Activated T-helper 1 cell treated with anti-CD3 and anti-CD28 coated beads, Interleukin-12 subunit alpha, Interleukin-12 subunit beta, Interleukin-2, Interleukin-4 antibody, amounts not matched to agents 30 ng/mL and 10 ng/mL and 1 ng/mL, durations not matched to agents 14 hours and 24 hours and 36 hours (primary cell): ENCODE measurements at places on chromosomes 7 and 10. TPM values are rescaled to one million over a fixed set of nuclear protein-coding genes. Genes with fewer than 3 reads are reported as not detected.

Gene NCOA4
- 101 and 102 TPM in 2 replicates for total RNA-seq

- H3K27me3 ChIP-seq = peaks cover 2% of the 10 kb centered on the region
- no peak overlapping the region for H3K27ac ChIP-seq
- H3K36me3 ChIP-seq = no peaks in the 10 kb centered on the region
- no peak for DNase-seq
- H3K4me1 ChIP-seq = no peaks in the 10 kb centered on the region
- H3K4me3 ChIP-seq = no peak overlapping the region
Observed at GRCh38 chr7:17070231-17070708, 188.5 kb upstream of the AGR3 start.

- DNase-seq = no peak
- no peaks in the 10 kb centered on the region for H3K27me3 ChIP-seq
- no peaks in the 10 kb centered on the region for H3K36me3 ChIP-seq
- no peak overlapping the region for H3K4me3 ChIP-seq
- H3K27ac ChIP-seq = no peak overlapping the region
Observed at GRCh38 chr7:46754140-46754720, 827.7 kb downstream of the TNS3 start.

DNA sequence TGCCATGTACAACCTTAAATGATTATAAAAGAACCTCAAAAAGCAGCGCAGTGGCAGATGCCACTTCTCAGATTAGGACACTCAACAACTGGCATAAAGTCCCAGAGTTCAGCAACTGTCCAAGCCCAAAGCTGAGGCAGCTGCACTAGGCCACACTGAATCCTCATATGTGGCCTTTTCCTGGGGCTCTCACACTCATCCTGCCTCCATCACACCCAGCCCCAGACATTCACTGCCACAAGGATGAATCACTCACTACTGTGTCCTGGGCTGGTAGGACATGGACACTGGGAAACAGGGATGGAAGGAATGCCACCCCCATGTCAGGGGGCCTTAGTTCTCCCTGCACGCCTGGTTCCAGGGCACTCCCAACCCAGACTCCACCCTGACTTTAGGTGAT, 547.7 kb downstream of the TNS3 start:
- H3K4me1 ChIP-seq = no peaks in the 10 kb centered on the region
- no peak for DNase-seq
- no peaks in the 10 kb centered on the region for H3K27me3 ChIP-seq
- H3K27ac ChIP-seq = no peak overlapping the region
- no peak overlapping the region for H3K4me3 ChIP-seq
- H3K36me3 ChIP-seq = no peaks in the 10 kb centered on the region

DNA sequence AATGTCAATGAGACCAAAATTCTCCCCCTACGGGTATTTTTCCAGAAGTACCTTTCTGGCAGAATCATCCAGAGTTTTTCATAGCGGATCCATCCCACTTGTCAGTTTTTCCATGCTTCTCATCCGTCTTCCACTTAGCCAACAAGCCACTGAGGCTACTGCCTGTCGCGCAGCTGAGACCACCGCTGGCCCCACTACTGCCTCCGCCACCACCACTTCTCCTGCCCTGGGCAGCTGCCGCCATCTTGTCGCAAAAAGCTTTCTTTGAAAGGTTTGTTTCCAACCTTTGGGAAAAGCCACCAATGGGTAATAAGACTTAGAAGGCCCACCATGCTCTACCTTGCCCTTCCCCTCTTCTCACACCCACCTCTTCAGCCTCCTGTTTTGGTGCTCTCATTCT, 42.1 kb downstream of the ERLIN1 start:
- H3K27ac ChIP-seq = no peak overlapping the region
- H3K4me1 ChIP-seq = peaks cover 6% of the 10 kb centered on the region
- peaks cover 22% of the 10 kb centered on the region for H3K27me3 ChIP-seq
- H3K4me3 ChIP-seq = no peak overlapping the region

GRCh38 chr10:30433730-30434272, at the start of gene MAP3K8:
Gene MAP3K8, plus strand, starts transcription at chr10:30434184. Its CDS starts 4,755 bp downstream, at chr10:30438939.
- peaks cover 56% of the 10 kb centered on the region for H3K4me1 ChIP-seq
- H3K4me3 ChIP-seq = peak within 1 kb of the TSS; percentile 94
- peak; percentile 87 for DNase-seq
- peak within 1 kb of the TSS; percentile 88 for H3K27ac ChIP-seq

DNA sequence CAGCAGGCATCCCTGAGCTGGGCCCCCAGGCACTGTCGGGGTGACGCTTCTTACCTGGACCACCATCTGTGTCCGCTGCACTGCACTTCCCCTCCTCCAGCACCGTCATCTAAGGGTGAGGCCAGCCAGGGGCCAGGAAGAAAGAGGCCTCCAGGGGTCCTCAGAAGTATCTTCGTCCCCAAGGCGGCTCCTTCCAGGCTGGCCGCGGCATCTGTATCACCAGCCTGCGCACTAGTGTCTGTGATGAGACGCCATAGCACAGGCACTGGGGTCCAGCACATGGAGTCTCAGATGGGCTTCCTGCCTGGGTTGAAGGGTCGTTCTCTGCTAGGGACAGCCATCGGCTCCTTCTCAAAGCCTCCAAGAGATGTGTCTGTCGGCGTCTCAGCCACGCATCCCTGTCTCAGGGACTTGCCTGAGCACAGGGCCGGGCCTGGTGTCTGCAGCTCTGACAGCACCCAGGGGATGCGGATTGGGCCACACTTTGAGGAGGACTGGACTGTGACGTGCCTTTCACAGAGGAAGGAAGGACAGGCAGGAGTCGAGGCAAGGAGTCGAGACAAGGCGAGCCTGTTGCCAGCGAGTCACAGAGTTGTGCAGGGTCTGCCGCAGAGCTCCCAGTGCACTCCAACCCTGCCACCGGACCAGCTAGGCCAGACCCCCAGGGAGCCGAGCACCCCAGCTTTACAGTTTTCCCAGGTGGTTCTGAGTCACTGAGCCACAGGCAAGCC, 101.5 kb upstream of the DIP2C start:
- H3K4me1 ChIP-seq = no peaks in the 10 kb centered on the region
- H3K27me3 ChIP-seq = no peaks in the 10 kb centered on the region
- H3K36me3 ChIP-seq = no peaks in the 10 kb centered on the region
- no peak overlapping the region for H3K4me3 ChIP-seq
- no peak overlapping the region for H3K27ac ChIP-seq

Gene FZD8
- 0.41 and 0.56 TPM in 2 replicates for total RNA-seq

Gene C10orf62
- total RNA-seq = not detected in 2 replicates

- no peaks in the 10 kb centered on the region for H3K4me1 ChIP-seq
- no peaks in the 10 kb centered on the region for H3K36me3 ChIP-seq
- H3K27me3 ChIP-seq = peaks cover 5% of the 10 kb centered on the region
- H3K4me3 ChIP-seq = no peak overlapping the region
- H3K27ac ChIP-seq = no peak overlapping the region
- no peak for DNase-seq
Observed at GRCh38 chr7:93877742-93878141, 12.8 kb downstream of the TFPI2 start.

Gene PRKG1
- total RNA-seq = not detected in 2 replicates

DNA sequence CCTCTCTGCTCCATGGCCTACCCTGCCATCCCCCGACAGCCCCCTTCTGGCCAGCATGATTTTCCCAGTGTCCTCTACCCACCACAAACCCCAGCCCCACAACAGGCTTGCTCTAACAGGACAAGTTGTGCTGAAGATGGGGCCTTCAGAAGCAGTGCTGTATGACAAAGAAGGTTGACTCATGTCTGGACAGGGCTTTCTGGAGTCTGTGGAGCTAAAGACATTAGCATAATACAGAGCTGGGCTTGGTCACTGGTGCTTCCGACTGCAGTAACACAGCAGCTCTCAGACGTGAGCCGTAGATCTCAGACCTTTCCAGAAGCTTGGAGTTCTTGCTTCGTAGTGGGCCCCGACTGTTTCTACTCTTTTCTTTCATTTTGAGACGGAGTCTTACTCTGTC, 100.5 kb downstream of the GTF2IRD1 start:
- H3K36me3 ChIP-seq = no peaks in the 10 kb centered on the region
- DNase-seq = no peak
- no peak overlapping the region for H3K4me3 ChIP-seq
- H3K27me3 ChIP-seq = peaks cover 3% of the 10 kb centered on the region

- H3K36me3 ChIP-seq = peaks cover 2% of the 10 kb centered on the region
- no peak overlapping the region for H3K4me3 ChIP-seq
- no peak for DNase-seq
- H3K27ac ChIP-seq = no peak overlapping the region
Observed at GRCh38 chr10:12687996-12688395, 313.5 kb downstream of the CCDC3 start.

GRCh38 chr10:76990561-76990960, 647.0 kb downstream of the KCNMA1 start:
- no peak overlapping the region for H3K27ac ChIP-seq
- no peak overlapping the region for H3K4me3 ChIP-seq
- no peak for DNase-seq

DNA sequence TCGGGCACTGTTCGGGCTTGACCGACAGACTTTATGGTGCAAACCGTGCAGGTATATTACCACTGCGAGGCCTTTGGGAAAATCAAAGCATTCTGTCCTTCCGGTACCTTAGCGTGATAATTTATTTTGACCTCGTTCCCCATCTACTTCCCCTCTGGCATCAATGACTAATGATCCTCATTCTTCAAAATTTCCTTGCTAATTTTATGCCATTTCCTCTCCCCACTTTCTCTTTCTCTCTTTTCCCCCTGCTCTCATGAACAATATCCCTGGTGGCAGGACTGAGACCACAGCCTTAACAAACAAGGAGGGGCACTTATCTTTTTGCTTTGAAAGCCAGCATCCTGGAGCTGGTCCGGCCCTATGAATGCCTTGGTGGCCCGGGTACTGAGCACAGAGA, 210.6 kb downstream of the TCF7L2 start:
- no peak overlapping the region for H3K4me3 ChIP-seq
- H3K27me3 ChIP-seq = peaks cover 6% of the 10 kb centered on the region
- no peak for DNase-seq

- no peaks in the 10 kb centered on the region for H3K27me3 ChIP-seq
- DNase-seq = no peak
- no peaks in the 10 kb centered on the region for H3K36me3 ChIP-seq
- H3K4me1 ChIP-seq = no peaks in the 10 kb centered on the region
- H3K27ac ChIP-seq = no peak overlapping the region
Observed at GRCh38 chr10:13839430-13839990, 252.7 kb downstream of the PRPF18 start.
